ENCODE measurements at places on chromosomes 6 and 20.
A peak's percentile ranks its signal among the peaks of the same experiment; 100 is the strongest.

DNA sequence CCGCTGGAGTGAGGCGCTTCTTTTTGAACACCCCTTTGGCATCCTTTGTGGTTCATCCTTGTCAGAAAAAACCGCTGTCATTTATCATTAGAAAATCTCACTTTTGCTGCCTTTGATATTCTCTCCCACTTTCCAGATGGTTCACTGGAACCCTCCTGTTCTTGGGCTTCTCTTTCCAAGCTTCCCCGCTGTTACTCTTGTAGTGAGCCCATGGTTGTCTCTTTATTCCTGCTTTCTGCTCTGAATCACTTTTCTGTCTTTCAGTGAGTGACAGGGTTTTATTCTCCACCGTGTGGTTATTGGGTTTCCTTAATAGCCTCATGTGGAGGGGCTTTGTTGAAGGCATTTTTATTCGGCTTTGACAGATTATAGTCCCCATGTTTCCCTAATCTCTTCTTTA, 117.0 kb downstream of the FARS2 start:
- peak; percentile 16 for DNase-seq

GRCh38 chr20:19934792-19935491, 82.2 kb upstream of the NAA20 start:
- DNase-seq = no peak

DNA sequence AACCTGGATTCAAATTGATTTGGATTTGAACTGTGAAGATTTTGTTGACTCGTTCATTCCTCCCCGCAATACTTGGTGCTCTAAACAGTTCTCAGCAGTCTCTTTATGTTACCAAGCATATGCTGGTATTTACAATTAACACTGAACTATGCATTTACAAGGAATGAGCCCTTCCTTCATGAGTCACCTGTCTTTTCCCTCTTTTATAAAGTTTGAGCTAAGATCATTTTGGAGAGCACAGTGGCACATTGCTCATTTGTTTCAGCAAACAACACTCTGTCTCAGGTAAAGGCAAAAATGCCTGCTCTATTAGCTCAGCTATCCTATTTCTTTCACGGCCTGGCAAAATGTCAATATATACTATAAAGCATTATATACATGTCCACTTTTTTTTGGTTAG, 285.4 kb downstream of the PHACTR1 start:
- DNase-seq = no peak

DNA sequence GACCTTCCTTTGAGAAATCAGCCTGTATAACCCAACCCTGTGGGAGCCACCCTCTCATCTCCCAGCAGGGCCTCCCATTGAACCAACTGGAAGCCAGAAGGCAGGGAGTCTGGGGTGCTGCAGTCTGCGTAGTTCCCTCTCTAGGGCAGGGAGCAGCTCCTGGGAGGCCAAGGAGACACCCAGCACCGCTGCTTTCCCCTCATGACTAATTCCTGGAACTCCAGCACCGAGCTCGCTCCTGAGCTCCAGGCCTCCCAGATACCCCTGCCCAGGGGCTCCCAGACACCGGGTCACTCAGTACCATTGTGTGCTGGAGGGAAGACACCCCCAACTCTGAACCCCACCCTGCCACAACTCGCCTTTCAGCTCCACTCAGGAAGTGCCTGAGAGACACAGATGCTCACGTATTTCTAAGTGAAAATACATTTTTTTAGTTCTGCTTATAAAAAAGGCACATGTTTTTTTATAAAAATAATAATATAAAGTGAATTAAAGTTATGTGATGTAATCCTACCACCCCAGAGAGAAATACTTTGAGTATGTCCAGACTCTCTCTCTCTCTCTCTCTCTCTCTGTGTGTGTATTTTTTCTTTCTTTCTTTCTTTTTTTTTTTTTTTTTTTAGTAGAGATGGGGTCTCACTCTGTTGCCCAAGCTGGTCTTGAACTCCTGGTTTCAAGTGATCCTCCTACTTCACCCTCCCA, 17.5 kb downstream of the PIM1 start:
- no peak for DNase-seq

DNA sequence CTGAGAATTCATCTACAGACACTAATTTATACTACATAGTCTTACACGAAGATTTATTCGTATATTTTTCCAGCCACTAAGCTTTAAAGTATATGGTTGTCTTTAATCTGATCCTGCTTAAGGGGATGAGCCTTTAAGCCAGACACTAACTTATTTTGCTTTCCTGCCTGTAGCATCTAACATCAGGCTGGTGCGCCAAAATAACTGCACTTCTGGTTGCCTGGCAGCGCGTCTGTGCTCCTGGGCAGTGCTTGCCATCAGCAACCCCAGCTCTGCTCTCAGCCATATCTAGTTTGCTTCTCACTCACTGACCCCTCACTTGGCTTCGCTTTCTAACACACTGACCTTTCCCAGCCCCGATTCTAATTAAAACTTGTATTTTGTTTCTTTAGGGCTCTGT, 21.8 kb downstream of the HMGCLL1 start:
- no peak for DNase-seq

- no peak for DNase-seq
Observed at GRCh38 chr20:57838670-57839151, 128.9 kb upstream of the PMEPA1 start.
